ENCODE measurements at places on chromosomes 4 and X. TPM values are rescaled to one million over a fixed set of nuclear protein-coding genes. Genes with fewer than 3 reads are reported as not detected.

The SLC9B1 gene
- total RNA-seq = 1.8 TPM

The AVPR2 gene
- not detected for total RNA-seq

The FAM133A gene
- not detected for total RNA-seq

The SASH3 gene
- total RNA-seq = 126 TPM

The ANXA5 gene
- 117 TPM for total RNA-seq

The SNX12 gene
- 43.2 TPM for total RNA-seq

The FAT4 gene
- total RNA-seq = not detected

The PPP1R3F gene
- total RNA-seq = 4.7 TPM

The CPZ gene
- not detected for total RNA-seq

The TLR10 gene
- total RNA-seq = not detected

The TCEAL3 gene
- total RNA-seq = 5.1 TPM

The RHOXF1 gene
- not detected for total RNA-seq

The SERPINA7 gene
- not detected for total RNA-seq

The HPGD gene
- total RNA-seq = 1.6 TPM

The GPRASP1 gene
- total RNA-seq = 5.1 TPM

The NEUROG2 gene
- 0.11 TPM for total RNA-seq

The GYPE gene
- not detected for total RNA-seq

The FDCSP gene
- total RNA-seq = not detected

The ARHGEF38 gene
- not detected for total RNA-seq

The GAR1 gene
- 37.4 TPM for total RNA-seq

The TNIP3 gene
- 3.7 TPM for total RNA-seq

The TIGD4 gene
- total RNA-seq = 0.28 TPM

The EXOC1L gene
- not detected for total RNA-seq

The LONRF3 gene
- 1.9 TPM for total RNA-seq

The MTM1 gene
- 31.3 TPM for total RNA-seq

The PCYT1B gene
- 0.44 TPM for total RNA-seq

The GABRG1 gene
- total RNA-seq = not detected

The USP17L27 gene
- not detected for total RNA-seq

The HMX1 gene
- not detected for total RNA-seq

The SUPT20HL2 gene
- not detected for total RNA-seq

The BBS12 gene
- 2.8 TPM for total RNA-seq

The MAGEA2 gene
- not detected for total RNA-seq

The PCDH18 gene
- not detected for total RNA-seq

The ADH7 gene
- total RNA-seq = not detected

The AFM gene
- total RNA-seq = not detected

All from activated CD4-positive, alpha-beta T cell treated with anti-CD3 and anti-CD28 coated beads for 36 hours (primary cell).